Liver (tissue), 10 donors: ENCODE measurements at places on chromosomes 16 and 17.

DNA sequence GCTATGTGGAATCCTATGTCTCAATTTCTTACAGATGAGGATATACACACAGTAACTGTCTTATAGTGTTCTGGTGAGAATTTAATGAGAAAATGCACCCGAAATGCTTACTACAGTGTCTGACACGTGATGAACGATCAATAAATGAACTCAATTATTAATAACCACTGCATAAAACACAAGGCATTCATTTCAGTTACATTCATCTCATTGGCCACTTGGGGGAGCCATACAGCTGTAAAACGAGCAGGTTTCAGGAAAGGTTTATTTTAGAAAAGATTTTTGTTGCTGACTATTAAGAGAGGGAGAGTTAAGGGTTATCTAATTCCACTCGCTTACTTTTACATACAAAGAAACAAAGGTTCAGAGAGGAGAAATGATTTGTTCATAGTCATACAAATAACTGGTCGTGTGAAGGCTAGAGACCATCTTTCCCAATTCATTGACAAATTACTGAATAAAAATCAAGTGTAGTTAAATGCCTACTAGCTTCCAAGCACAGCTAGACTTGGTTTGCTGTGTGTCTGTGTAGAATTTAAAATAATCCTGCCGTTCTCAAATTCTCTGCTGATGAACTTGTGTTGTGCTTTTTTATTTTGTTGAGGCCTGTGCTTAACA is 160.1 kb downstream of the MAP2K4 start:
- DNase-seq: no peak

DNA sequence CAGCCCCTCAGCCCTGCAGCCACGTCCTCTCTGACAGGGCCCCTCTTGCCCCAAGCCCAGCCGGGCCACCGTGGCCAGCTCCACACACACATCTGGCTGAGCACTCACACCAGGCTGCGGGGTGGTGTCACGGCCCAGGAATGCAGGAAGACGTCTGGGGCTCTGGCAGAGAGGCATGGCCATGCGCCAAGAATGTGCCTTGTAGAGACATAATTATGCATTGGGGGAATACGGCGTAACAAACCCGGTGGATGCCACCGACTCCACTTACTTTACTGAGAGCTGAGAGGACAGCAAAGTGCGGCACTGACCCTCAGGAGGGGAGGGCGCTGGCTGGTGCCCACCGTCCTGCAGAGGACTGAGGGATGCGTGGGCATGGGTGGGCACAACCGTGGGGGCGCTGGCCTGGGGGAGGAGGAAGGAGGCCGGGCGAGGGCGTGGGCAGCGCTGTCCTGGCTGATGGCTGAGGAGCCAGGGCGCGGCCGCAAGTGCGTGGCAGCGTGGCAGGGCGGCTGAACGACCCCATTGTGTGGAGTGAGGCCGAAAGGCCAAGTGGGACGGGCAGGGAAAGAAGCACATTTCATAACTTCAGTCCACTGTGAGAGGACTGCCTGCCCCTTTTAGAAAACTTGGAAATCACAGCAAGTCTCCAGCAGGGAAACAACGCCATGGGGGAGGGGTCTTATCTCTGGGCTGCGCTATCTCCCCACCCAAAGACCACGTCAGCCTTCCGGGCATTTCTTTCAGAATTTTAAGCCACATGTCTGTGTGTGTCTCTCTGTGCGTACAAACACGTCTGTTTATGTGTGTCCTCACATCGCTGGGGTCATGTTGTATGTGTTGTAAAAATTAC is 30.6 kb downstream of the METRNL start:
- no peak for DNase-seq

GRCh38 chr17:45951941-45952340 is 47.1 kb upstream of the STH start:
- no peak for DNase-seq

DNA sequence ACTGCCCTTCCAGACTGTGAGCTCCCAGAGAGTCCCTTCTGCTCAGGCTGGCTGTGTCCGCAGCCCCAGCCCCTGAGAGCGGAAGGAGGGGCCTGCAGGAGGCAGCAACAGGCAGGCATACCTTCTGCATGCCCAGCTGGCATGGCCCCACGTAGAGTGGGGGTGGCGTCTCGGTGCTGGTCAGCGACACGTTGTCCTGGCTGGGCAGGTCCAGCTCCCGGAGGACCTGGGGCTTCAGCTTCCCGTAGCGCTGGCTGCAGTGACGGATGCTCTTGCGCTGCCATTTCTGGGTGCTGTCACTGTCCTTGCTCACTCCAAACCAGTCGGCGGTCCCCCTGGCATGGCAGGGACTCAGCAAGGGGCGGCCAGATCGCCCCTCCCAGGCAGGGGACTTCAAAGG is 9.0 kb downstream of the RHBDF1 start:
- no peak for DNase-seq

DNA sequence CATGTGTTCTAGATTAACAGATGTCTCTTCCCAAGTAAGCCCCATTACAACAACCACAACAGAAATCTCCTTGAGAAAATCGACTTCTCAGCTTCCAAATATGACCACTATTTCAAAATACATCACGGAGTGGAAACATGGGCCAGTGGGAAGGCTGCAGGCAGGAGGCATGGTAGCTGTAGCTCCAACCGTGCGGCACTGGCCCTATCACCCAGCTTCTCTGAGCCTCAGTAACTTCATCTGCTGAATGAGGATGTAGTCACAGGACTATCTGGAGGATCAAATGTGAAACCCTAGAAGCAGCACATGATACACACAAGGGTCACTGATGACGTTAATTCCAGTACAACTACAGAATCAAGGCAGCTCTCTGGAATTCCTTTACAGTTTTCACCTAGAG is 112.2 kb downstream of the VPS53 start:
- no peak for DNase-seq

GRCh38 chr16:66473051-66473571 is 46.0 kb downstream of the BEAN1 start:
- no peak for DNase-seq

GRCh38 chr17:79031996-79032875 is 8.3 kb downstream of the C1QTNF1 start:
- no peak for DNase-seq

DNA sequence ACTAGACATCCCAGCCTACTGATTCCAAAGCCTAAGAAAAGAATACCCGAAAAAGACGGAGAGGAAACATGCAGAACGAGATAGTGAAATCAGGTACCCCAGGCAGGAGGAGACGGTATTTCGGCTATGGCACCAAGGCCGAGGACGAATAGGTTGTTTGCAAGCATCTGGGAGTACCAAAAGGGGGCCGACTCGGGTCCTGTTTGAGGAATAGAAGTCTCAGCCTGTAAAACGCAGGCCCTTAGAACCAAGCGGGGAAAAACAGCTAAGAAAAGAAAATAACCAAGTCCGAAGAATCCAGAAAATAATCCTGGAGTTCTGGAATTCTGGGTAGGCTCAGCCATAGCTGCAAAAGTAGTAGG is 537 bp downstream of the SLC35B1 start:
- no peak for DNase-seq

GRCh38 chr16:87344165-87344930 is 27.2 kb upstream of the C16orf95 start:
- DNase-seq: no peak

DNA sequence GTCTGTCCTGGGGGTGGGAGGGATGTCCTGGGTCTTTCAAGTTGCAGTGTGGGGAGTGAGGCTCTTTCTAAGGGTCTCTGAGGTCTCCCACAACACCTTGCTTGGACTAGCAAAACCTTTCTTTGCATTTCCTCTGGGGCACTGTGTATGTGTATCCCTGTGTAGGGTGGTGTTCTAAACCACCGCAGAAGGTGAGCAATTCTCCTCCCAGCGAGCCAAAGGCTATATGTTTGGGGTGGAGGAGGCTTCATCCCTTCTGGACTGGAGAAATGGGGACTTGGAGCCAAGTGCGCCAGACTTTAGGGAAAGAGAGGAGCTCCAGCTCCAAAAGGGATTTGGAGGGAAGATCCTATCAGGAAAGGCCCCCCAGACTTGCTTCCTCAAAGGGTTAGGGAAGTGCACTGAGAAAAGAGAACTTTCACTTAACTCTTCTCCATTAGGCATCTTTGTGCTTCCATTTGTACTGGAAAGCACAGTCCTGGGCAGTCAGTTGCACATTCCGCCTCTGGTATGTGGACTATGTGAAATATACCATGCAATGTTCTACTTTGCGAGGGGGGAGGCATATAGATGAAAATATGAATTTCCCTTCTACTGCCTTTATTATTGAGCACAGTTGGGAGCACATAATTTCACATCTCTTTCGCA is 18.9 kb upstream of the HOXB9 start:
- DNase-seq: no peak

DNA sequence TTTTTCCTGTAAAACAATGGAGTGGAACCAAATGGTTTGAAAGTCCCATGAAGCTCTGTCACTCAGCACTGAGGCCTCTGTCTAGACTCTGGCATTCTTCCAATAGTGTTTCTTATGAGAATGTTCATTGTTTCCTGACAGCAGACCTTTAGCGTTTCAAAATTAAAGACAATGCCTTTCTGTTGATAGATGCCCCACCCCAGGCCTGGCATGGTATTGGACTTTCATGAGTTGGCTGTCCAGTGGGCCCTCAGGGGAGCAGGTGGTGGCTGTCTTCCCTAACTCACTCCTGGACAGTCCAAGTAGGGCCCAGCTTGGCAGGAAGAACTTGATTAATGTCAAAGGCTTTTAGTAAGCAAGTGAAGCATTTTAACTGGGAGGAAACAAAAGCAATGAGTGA is 186.5 kb upstream of the CCL2 start:
- no peak for DNase-seq

- no peak for DNase-seq
These were observed 60.3 kb downstream of the ZNF778 start for GRCh38 chr16:89277641-89278341.

DNA sequence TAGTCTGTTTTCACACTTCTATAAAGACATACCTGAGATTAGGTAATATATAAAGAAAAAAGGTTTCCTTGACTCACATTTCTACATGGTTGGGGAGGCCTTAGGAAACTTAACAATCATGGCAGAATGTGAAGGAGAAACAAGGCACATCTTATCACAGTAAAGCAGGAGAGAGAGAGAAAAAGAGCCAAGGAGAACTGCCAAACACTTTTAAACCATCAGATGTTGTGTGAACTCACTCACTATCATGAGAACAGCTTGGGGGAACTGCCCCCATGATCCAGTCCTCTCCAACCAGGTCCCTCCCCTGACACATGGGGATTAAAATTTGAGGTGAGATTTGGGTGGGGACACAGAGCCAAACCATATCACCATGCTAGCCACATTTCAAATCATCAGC is 547.9 kb downstream of the CDH13 start:
- no peak for DNase-seq

- no peak for DNase-seq
These were observed 4.1 kb upstream of the PITPNM3 start for GRCh38 chr17:6560496-6560895.

DNA sequence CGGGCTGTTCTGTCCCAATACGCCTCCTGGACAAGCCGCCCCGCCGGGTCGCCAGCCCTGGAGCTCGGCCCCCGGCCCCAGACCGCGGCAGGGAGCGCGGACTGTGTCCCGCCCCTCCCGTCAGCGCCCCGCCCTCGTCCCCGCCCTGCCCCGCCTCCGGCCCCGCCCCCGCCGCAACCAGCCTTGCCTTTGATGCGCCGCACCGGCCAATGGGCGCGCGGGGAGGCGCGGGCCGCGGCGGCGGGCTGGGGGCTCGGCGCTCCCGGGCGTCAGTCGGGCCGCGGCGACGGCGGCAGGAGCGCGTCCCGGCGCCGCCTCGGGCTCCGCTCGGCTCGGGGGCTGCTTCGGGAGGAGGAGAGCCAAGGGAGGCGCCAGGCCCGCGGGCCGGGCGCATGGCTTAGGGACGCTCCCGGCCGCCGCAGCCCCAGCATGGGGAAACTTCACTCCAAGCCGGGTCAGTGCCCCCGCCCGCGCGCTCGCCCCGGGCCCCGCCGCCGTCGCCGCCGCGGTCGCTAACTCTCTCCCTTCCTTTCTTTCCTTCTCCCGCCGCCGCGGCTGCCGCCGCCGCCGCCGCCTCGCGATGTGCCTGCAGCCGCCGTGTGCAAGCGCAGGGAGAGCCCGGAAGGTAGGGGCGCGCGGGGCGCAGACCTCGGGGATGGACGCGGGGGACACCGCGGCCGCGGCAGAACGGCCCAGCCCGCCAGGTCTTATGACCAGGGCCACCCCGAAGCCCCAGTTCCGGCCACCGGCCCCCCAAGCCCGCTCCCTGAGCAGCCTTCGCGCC is at the start of gene NKD1:
NKD1 (plus strand) TSS at position 272 of the 784 bp plus-strand sequence; CDS start at position 430, 158 bp downstream.
- DNase-seq: peak; percentile 83

DNA sequence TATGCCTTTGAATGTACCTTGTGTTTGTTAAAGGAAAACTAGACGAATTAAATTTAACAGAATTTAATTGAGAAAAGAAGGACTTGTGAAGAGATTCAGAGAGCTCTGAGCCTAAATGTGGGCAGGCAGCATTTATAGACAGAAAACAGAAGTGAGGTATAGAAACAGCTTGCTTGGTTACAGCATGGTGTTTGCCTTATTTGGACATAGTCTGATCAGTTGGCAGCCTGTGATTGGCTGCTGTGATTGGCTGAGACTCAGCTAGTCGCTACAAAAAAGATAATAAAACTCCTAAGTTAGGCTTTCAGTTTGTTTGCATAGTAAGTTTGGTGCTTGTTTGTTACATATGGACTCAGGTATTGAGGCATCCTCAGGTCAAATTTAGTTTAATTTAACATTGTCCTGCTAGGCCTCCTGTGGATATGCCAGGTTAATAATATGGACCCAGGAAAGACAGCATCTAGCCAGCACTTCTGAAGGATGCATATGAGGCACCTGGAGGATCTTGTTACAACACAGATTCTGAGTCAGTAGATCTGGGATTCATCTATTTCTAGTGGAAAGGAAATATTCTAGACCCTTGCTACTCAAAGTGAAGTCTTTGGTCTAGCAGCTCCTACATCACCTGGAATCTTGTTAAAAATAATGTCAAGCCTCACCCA is 43.4 kb downstream of the SLFN5 start:
- DNase-seq: no peak

DNA sequence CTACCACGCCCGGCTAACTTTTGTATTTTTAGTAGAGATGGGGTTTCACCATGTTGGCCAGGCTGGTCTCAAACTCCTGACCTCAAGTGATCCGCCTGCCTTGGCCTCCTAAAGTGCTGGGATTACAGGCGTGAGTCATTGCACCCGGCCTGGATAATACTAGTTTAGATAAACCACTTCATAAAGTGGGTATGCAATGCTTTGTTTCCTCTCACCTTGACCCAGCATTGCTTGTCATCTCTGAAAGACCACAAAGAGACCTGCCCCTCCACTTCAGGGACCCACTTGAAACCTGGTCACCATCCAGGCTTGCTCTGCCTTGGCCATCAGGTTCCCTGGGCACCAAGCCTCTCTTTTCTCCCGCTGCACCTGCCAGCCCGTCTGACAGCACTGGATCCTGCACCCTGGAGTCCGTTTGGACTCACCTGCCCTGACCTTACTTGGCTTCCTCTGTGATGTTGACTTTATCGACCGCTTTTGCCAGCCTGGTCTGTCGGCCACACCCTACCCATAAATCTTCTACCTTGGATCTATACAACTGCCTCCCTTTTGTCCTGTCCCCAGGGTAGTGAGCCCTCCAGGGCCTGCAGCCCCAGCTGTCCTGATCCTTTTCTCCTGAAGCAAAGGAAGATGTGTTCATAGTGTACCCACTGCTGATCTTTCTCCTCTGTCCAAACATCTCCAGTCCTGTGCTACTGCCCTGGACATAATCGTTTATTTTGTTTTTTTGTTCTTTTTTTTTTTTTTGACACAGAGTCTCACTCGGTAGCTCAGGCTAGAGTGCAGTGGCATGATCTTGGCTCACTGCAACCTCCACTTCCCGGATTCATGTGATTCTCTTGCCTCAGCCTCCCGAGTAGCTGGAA is 12.7 kb upstream of the ZG16 start:
- DNase-seq: no peak
